HCT116 (cell line): ENCODE measurements at places on chromosomes 6 and 20.

- no peak for DNase-seq
Observed at GRCh38 chr6:4030669-4031068, 48.3 kb downstream of the FAM217A start.

DNA sequence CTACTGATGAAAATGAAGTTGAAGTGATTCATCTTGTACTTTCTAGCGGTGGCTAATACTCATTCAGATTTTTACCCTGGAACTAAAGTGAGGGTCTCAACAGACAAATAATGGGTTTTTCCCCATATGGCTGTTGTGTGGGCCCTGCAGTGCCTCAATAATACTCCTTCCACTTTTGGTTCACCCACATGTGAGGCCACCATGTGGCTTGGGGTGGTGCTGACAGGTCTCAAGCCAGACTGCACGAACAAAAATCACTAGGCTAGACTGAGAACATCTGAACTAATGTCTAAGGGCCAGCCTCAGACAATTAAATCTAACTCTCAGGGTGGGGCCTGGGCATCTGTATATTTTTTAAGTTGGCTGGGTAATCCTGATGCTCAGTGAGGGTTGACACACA is 7.9 kb upstream of the COL12A1 start:
- no peak for DNase-seq

- DNase-seq = no peak
Observed at GRCh38 chr6:112234601-112235000, 19.8 kb downstream of the LAMA4 start.

DNA sequence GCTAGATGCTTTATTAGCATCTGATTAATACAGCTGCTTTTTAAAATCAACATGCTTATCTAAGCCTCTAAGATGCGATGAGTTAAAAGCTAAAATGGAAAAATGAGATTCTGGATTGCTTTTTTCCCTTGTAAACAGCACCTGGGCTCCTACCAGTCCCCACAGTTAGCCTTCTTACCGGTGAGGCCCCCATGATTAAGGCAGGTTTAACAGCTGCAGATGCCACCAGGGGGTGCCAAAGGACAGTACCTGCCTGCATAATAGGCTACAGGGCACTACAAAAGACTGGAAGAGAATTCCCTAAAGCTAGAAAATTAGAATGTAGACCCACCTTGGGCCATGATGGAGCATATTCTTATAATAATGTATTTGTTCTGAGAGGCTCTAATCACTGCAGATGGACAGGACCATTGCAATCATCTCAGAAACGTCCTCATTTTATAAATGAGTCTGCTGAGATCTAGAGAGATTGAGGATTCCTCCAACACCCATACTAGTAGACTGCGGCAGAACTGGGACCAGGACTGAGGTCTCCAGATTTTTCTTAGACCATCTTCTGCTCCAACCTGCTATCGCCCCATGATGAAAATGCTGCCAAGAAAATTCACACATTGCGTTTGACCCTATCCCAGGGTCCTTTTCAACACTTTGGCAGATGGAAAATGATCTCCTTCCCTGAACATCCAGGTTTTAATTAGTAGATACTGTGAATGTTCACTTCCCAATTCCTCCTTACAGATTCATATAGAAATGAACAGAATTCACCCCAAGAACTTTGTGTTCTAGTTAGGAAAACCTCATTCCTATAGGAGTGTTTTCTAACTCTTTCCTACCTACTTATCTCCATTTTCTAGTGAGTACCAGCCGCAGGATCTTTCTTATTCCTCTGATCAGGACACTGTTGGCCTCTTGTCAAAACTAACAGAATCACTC is 148.8 kb downstream of the RPS12 start:
- DNase-seq = peak; percentile 62

DNA sequence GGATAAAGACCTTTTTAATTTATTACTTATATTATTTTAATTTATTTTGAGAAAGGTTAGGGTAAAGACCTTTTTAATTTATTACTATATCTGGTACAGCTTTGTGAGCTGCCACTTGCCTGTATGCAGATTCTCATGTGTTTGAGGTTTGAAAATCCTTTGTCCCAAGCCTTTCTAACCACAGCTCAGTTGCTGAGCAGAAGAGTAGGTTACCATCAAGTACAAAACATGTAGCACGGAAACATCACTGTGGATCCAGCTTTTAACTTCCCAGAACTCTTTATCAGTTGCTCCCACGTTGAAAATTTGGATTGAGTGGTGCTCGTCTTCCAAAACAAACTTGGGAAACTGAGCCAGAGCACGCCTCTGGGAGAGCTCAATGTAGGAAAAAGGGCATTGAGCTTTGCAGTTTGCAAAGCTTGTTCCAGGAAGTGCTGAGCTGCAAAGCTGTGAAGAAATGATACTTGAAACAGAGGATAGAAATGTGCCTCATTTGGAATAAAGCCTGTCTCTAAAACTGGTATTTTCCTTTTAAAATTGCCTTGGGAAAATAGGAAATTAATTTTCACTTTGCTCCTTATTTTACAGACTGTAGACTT is 89.0 kb downstream of the RREB1 start:
- DNase-seq = no peak

GRCh38 chr6:20572288-20572687 is 38.0 kb downstream of the CDKAL1 start:
- no peak for DNase-seq

GRCh38 chr6:101001012-101001411 is 119.9 kb upstream of the ASCC3 start:
- no peak for DNase-seq

DNA sequence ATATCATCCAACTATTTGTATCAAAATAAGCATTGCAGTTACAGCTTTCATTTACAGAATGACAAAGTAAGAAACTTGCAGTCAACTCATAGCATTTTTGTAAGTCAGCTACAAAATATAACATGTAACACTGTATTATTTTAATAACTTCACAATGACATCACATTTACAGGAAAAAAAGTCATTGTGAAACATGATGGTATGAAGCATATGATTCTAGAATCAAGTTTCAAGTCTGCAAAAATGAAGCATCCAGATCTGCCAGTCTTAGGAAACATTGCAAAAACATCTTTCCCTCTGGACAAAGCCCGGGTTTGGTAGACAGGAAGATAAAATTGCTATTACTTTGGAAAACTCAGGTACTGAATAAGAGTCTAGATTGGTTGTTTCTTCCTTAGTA is 263.9 kb upstream of the NT5E start:
- no peak for DNase-seq

GRCh38 chr20:54199721-54200176 is 8.1 kb upstream of the PFDN4 start:
- DNase-seq = peak; percentile 71
